Activated naive CD4-positive, alpha-beta T cell treated with anti-CD3 and anti-CD28 coated beads for 36 hours (primary cell): ENCODE measurements at places on chromosomes 4 and X.
A peak's percentile ranks its signal among the peaks of the same experiment; 100 is the strongest.

GRCh38 chr4:67452100-67452845, 93.0 kb downstream of the CENPC start:
- DNase-seq: no peak

DNA sequence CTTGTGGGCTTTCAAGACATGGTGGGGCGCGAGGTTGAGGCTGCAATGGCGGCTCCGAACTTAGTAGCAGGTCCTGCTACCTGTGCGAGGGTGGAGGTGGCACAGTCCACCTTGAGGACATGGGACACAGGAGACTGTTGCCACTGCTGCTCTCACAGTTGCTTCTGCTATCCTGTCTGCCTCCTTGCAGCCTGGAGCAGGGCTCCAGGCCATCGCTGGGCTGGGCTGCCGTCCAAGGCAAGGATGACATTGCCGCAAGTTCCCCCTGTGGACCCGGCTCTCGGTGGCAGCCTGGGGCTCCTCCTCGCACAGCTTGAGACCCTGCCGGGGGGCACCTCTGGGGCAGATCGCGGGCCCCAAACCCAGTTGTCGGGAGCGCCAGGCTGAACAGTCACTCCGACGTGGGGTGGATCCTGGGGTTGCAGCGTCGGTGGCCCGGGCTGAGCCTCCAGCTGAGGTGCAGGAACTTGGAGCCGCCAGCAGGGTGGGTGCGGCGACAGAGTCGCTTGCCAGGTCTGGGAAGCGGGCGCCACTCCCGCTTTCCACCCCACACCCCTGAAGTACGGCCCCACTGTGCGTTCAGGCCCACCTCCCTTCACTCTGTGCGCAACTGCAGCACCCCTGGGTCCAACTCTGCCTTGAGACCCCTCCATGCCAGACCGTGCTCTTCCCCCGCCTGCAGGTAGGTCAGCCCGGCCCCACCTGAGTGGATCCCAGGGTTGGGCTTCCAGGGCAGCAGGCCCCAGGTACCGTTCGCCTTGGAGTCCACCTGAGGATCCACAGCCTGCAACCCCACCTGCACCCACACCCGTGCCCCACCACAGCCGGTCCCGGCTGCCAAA, 192.7 kb upstream of the NUDT6 start:
- DNase-seq: no peak

DNA sequence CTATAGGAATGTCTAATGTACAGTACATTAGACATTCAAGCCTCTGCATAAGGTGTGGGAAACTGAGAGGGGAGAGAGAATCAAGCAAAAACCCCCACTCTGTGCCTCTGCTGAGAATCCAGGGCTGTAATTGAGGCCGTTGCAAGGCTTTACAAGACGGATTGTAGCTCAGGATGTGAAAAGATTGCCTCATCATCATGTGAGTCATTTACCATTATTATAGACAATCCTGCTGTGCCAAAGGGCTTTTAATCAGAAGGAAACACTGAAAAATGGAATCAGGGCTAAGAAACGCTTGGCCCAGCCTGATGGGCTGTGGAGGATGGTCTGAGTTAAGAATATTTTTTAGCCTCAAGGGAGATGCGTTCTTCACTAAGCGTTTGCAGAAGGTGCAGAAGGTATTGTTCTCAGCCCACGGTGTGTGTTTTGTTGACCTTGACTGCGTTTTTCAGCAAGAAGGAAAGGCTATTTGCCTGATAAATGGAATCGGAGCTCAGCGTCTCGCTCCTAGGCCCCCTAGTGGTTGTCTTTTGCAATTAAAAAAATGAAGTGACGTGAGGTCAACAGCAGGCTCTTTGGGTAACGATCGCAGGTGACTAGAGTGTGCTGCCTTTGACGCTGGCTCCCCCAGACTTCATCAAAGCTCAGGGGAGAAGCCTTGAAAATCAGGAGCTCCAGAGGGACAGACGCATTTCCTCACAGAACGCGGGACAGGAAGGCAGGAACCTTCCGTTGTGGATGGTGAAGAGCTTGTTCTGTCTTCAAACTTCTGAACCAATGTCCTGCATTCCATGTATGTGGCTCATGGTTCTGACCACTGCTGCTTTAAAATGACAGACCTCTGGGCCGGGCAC, 18.1 kb upstream of the CHRNA9 start:
- peak; percentile 71 for DNase-seq

DNA sequence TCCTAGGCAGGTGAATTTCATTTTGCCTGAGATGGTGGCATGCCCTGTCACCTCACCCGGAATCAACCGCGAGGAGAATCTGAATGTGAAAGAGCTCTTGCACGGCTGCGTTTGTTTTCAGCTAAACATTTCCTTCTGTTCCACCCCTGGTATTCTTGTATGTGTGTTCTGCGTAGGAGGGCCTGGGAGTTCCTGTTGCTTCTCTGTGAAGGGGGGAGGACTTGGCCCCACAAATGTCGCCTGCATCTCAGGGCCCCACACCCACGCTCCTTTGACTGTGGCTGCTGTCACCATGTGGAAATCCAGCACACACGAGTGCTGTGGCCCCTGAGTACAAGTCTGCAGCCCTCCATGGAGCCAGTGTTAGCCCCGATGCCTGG, 45.8 kb upstream of the CLCN4 start:
- peak; percentile 46 for DNase-seq

DNA sequence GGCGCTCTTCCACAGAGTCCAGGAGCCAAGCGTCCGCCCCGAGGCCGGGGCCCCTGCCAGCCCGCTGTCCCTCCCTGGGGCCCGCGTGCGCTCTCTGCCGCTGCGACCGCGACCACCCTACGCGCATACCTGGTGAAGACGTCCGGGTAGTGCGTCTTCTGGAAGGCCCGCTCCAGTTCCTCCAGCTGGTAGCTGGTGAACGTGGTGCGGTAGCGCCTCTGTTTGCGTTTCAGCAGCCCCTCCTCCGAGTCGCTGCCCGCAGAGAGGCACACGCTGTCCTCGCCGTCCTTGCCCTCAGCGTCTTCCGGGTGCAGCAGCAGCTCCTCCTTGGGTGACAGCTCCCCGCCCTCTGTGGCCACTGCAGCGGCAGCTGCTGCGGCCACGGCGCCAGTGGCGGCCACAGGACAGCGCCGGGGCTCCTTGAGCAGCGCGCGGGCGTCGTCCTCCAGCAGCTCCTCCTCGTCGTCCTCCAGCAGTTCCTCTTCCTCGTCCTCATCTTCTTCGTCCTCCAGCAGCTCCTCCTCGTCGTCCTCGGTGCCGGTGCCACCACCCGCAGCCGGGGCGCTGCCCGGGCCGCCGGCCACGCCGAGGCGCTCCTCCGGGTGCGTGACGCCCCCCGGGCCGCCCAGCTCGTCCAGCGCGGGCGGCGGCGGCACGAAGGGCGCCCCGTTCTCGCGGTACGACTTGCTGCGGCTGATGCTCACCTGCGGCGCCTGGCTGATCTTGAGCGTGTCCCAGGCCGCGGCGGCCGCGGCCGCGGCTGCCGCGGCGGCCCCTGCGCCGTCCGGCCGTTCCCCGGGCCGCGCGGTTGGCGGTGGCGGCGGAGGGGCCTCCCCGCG, 2.8 kb downstream of the ARX start:
- no peak for DNase-seq

DNA sequence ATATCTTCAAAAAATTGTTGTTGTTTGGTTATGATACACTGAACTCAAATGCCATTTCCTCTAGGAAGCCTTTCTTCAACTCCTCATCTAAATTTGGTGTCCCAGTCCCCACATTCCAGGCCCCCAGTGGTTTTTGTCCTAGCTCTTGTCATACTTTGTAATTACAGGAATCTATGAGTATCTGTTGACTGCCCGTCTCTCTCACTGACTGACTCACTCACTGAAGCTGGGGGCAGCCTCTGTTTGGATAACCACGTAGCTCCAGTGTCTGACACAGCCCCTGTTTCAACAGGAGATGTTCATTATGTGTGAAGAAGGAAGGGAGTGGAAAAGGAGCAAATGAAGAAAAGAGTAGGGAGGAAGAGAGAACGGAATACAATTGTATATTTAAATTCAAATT, 284.1 kb upstream of the TENM3 start:
- no peak for DNase-seq
